ENCODE measurements at places on chromosomes 1 and 21.

- DNase-seq = no peak
Measured at GRCh38 chr1:47797575-47797974, 199.6 kb downstream of the TRABD2B start.

- no peak for DNase-seq
Measured at GRCh38 chr1:90850181-90850897, 133.2 kb upstream of the BARHL2 start.

DNA sequence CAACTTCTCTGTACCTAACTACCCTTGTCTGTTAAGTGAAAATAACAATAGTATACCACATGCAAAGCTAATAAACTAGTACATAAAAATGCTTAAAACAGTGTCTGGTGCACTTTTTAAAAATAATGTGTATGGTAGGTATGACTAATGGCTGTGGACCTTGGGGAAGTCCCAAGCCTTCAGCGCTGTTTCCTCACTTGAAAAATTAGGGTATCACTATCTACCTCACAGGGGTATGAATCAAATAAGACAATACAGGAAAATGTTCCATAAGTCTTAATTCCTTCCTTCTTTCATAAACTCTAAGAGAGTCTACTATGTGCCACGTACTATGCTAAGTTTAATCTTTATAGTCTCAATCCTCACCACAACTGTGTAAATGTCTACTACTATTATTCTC, 32.0 kb downstream of the EGLN1 start:
- no peak for DNase-seq

DNA sequence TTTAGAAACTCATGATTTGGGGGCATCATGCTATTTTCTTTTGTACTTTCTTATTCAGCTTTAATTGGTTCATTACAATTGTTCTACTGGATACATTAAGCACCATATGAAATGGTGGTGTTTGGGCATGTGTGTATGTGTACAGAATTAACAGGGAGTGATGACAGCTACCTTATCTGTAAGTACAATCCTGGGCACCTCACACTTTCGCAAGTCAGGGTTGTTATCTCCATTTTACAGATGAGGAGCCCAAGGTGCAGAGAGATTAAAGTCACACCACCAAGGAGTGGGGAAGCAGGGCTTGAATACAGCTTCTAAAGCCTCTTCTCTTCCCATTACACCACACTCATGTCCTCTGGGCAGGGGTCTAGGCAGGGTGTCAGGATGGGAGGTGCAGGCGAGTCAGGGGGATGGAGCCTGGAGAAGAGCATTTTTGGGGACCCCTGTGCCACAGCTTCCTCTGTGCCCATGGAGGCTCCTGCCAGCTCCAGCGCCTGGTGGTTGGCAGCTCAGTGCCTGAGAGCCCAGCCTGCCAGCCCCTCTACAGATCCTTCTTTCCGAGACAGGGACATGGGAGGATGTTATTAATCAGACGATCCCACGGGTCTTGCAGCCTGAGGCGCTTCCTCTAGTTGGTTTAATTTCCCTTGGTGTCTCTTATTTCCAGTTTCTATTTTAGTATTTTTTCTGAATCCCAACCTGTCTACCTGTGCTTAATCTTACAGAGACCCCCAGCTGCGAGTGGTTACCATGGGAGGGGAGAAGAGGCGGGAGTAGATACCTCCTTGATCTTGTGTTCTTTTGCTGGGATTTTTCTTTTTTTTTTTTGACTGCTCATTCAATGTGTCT, 126.2 kb upstream of the CD34 start:
- DNase-seq = no peak

DNA sequence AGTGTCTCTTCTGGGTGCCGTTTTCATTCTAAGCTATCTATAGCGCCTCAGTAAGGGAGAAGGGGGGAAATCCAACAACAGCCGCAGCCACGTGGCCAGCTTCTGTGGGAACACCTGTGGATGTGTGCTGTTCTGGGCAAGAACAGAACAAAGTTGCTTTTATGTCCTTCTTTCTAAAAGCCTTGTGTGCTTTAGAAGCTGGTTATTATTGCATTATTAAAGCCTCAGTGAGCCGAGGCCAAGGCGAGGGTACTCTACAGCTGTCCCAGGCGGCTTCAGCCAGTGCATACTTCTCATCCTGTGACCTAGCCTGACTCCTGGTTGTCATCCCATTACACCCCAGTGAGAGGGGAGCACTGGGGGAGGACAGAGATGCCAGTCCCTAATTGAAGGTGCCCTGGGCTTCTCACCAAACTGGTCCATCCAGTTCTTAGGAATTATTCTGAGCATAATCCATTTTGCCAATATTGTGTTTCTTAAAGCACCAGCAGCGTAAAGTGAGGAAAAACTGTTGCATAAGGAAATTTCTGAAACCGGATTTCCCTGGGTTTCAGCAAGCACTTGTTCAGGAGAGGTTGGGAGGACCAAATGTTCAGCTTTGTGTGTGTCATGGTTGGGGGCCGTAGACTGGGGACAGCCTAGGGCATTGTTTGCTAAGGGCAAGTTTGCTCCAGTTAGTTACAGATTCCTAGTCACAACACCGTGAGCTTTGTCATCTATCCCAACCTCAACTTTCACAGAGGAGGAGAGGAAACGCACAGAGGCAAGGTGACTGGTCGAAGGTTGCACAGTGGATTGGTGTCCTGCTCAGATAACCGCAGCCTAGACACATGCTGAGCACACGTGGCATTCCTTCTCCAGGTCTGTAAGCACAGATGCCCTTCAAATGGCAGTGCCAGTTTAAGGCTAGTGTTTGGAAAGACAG, 61.0 kb upstream of the ATP1A1 start:
- no peak for DNase-seq

DNA sequence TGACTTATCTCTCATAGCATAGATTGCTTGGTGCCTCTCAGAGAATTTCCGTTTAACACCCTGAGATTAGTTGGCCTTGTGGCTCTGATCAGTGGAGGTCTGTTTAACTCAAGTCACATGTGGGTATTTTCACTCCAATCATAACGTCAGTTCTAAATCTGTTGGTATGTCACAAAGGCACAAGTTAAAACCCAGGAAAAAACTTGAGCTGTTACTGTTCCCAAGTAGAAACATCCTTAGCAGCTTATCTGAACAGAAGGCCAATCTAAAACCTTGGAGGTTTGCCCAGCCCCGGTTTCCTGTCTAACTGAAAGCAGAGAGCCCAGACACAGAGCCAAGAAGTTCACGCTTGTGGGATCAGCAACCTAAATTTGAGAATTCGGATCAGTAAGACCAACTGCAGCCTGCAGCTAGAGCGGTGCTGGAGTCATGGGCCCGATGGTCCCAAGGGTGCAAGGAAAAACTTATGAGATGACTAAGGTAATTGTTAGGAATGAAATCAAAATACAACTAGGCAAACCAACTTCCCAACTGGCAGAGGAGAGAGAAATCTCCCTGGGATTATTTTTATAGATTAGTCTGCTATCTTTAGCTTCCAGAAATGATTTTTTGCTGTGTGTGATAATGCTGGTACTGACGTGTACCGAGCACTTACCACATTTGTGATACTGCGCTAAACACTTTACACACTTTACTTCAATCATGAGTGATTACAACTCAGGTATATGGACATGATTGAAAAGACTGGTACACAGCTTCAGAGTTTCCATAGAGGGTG, 90.2 kb upstream of the C1orf21 start:
- no peak for DNase-seq

- DNase-seq = no peak
Measured at GRCh38 chr1:203544978-203545816, 51.2 kb downstream of the OPTC start.

GRCh38 chr1:21392587-21393263, 47.2 kb upstream of the NBPF3 start:
- no peak for DNase-seq

DNA sequence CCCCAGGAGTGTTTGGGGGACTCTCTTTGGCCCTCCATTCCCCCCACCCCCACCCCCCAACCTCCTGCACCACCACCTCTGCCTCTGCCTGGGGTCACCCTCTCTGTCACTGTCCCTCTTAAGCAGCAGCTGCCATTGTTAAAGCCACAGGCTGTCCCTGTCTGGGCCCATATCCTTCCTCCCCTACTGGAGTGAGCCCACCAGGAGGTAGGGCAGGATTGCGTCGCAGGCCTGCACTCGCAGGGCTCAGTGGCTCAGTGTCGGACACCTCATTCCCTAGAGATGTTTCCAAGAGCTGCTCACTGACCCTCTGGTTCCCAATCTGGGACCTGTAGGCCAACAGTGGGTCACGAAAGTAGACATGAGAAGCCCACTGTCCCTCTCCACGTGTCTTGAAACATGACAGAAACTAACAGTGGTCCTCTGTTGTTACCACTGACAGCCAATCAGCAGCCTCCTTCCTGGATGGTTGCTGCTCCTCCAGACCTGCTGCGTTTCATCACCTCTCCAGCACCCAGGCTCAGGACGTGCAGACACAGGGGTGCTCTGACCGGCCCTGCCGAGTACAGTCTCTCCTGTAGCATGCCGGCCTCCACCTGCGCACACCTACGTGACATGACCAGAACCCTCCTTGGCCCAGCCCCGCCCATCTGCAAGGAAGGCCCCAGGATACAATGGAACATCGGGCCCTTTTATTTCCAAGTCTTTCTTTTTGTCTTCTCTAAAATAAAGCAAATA, 7.7 kb downstream of the PRDM15 start:
- no peak for DNase-seq

DNA sequence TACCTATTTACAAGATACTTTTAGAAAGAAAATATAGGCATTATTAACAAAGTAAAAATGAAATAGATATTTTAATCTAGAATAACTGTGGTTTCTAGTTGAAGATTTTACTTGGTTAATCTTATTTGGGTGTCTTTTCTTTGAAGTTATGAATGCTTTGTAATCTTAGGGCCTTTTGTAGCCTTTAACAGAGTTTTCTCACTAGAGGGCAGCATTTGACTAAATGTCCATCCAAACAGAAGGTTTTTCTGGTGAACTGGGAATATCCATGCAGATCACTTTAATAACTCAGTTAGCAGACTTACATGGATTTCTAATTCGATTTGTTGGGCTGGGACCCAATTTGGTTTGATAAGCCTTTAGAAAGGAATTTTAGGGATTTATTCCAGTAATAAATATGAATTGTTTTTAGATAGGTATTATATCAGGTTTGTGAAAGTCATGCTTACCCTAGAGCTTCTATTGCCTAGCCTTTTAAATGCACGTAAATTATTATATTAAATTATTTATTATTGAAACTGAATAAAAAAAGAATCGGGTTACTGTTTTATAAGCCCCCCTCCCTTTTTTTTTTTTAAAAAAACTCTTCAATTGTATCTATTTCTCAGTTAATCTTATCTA, 119.7 kb downstream of the ZNF326 start:
- no peak for DNase-seq

GRCh38 chr1:8373581-8374241, 55.8 kb downstream of the SLC45A1 start:
- DNase-seq = no peak

DNA sequence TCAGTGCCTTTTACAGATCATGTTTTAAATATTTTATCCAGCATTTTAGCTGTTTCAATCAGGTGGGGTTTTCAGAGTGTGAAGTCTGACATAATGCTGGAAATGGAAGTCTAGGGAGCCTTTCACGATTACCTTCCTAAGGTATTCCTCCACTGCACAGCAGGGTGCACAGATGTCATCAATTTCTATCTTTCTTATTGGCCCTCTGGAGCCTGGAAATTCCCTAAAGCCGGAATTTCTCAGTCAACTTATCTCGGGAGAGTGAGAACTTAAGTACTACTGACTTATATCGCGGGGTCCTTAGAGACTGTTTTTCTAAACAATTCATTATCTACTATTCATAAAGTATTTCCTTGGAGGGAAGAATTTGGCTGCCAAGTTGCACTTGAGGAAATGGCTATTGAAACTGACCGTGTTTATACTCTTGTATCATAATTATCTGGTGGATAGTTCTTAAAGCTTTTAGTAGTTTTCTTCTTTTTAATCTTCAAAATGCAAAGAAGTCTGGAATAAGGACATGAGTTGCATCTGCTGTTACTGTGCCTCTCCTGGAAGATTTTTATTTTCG, 311.8 kb upstream of the B3GALT2 start:
- no peak for DNase-seq

DNA sequence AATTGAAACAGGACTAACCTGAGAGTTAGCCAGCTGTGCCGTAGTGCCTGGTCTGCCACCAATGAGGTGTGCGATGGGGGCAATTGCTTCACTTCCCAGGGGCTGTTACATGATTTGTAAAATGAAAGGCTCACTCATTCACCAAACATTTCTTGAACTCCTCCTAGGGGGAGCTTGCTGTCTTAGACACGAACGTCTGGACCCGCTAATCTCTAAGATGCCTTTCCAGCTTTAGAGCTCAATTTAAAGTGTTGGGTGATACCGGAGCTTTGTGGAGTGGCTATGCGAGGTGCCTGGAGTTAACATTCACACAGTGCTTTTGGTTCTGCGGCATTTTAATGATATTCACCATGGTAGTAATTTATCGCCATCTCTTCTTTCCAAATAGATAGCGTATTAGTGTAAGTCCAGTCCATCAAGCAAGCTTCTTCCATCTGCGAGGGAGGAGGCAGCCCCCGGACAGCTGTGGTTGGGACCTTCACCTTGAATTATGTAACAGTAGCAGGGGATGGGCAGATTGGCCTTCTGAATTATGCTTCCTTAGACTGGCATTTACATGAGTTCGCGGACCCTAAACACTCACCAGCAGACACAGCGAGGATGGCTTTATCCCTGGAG, 179.9 kb downstream of the ADSS2 start:
- no peak for DNase-seq

DNA sequence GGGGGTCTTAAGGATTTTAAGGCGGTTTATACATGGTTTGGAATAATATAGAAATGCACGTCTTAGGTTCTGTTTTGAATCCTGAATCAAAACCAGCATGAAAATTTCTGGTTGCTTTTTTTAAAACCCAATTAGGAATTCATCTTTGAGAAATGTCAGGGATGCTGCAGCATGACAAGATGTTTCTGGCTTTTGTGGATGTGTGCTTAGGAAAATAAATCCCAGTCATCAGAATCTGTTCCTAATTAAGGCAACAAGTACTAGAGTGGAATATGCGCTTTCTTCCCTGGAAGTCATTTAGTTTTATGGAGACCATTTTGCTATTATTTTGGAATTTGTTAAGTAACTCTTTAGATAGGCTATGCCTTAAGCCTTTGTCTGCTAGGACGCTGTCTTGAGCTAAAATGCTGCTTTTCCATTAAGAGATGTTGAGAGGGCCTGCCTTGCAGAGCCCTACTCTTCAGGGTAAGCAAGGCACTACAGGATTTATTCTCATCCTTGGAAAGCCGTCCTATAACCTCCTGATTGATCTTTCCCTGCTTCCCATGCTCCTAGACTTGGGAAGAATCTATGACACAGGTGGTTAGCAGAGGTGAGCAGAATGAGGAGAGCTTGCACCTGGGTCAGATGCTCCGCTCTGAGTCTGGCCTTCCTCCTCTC, 332.8 kb downstream of the DISC1 start:
- no peak for DNase-seq

- DNase-seq = no peak
Measured at GRCh38 chr1:181044449-181044966, 10.7 kb downstream of the MR1 start.

DNA sequence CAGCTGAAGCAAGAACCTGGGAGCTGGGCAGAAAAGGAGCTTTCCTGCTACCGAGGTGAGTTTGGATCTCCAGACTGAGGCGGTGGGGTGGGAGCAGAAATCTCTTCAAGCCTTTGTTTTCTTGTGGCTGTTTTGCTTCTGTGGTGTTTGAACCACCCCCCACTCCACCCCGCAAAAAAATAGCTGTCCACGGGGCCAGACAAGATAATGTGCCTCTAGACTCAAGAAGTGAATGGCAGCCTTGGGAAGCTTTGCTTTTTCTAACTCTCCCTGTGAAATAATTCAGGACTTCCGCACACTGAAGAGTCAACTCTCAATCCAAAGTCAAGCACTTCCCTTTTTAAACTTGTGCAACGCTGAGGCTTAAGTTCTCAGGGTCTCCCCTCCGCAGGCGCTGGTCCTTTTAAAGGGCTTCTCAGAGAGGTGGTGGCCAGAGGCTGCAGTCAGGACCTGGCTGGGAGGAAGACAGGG, 159.6 kb upstream of the COA6 start:
- DNase-seq = no peak

- DNase-seq = no peak
Measured at GRCh38 chr1:187836557-187836956, 1007.8 kb downstream of the PLA2G4A start.

Measured in germinal center (tissue), 1 donor.